Kidney (tissue), 22 donors: ENCODE measurements at places on chromosomes 13 and 19. TPM values are rescaled to one million over a fixed set of nuclear protein-coding genes. Genes with fewer than 3 reads are reported as not detected.

GRCh38 chr13:27619093-27619727 lies 1.1 kb downstream of the LNX2 start:
- DNase-seq = no peak
- peak overlapping the region; percentile 85 for H3K27ac ChIP-seq
- H3K4me1 ChIP-seq = peaks cover 11% of the 10 kb centered on the region
- no peaks in the 10 kb centered on the region for H3K27me3 ChIP-seq

DNA sequence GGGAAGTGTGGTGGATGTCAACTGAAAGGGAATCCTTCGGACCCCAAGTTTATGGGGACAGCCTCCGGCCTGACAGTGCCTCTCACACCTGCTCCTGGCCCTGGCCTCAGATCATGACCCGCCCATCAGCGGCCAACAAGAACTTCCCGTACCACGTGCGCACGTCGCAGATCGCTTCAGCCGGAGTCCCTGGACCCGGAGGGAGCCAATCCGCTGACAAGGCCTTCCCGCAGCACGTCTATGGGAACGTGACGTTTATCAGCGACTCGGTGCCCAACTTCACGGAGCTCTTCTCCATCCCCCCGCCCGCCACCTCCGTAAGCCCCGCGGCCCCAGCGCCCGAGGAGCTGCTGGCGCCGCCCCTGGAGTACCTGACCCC lies 2.0 kb upstream of the MEGF8 start:
- H3K27ac ChIP-seq = no peak overlapping the region
- peaks cover 9% of the 10 kb centered on the region for H3K4me1 ChIP-seq
- no peaks in the 10 kb centered on the region for H3K36me3 ChIP-seq
- H3K27me3 ChIP-seq = peaks cover 4% of the 10 kb centered on the region
- DNase-seq = no peak
- no peak overlapping the region for H3K4me3 ChIP-seq

DNA sequence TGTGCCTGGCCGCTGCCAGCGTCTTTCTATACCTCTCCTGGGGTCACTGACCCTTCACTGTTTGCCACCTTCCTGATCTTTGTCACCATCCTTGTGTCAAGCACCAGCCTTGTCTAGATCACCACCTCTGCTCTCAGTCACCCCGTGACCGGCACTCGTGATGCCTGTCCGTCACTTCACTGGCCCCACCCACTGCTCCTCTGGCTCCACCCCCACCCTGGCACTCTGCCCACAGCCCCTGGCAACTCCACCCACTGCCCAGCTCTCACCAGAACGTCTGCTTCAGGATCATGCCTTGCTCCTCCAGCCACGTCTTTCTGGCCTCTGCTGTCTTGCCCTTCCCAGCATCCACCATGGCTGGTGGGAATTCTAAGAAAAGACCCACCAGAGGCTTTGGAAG lies 24.8 kb upstream of the PLA2G4C start:
- no peak overlapping the region for H3K4me3 ChIP-seq
- DNase-seq = no peak
- H3K27me3 ChIP-seq = no peaks in the 10 kb centered on the region
- H3K36me3 ChIP-seq = no peaks in the 10 kb centered on the region

DNA sequence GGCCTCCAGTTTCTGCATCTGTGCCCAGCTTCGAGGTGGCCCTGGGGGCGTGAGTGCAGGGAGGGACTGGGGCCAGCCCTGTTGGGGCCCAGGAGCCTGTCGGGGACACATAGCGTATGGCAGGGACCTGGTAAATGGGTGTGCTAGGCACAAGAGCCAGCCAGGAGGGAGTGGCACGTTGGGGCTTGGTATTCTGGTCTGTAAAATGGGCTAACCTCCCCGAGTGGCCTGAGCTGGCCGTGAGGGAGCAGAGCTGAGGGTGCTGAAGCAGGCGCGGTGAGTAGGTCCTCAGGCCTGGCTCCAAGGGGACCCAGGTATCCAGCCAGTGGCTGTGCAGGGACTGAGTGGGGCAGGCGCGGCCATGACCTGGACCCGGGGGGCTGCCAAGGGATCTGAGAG lies 4.3 kb downstream of the PTOV1 start:
- H3K36me3 ChIP-seq = no peaks in the 10 kb centered on the region
- H3K27me3 ChIP-seq = no peaks in the 10 kb centered on the region
- H3K4me1 ChIP-seq = no peaks in the 10 kb centered on the region

DNA sequence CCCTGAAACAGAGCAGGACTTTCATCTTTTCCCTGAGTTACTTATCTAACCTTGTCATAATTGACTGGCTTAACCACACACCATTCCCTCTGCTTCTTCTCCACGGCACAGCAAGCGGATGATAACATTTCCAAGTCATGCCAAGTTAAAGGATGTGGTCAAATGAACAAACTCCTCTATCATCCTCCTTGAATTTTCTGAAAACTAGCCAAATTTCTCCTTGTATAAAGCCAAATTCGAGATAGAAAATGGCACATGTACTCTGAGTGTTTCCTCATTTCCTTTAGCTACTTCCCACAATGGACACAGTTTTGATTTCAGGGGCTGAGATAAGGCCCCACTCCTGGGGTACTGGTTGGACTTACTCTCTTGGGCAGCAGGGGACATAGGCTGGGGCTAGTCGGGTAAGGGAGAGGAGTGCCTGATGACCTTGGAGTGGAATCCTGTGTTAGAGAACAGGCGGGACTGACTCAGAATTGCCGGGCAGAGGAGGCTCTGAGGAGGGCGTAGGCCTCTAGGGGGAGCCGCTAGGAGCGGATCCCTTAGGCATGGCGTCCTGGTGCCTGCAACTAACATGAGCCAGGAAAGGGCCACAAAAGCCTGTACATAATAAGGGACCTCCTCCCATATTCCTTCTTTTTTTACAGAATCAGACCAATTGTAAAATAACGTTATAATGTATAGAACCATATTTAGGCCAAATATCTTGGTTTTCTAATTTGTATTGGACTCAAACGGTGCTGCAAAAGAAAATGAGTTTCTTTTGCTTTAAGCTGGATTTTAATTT lies 20.3 kb upstream of the TMTC4 start:
- no peaks in the 10 kb centered on the region for H3K36me3 ChIP-seq
- no peaks in the 10 kb centered on the region for H3K4me1 ChIP-seq
- H3K4me3 ChIP-seq = no peak overlapping the region
- no peak overlapping the region for H3K27ac ChIP-seq

DNA sequence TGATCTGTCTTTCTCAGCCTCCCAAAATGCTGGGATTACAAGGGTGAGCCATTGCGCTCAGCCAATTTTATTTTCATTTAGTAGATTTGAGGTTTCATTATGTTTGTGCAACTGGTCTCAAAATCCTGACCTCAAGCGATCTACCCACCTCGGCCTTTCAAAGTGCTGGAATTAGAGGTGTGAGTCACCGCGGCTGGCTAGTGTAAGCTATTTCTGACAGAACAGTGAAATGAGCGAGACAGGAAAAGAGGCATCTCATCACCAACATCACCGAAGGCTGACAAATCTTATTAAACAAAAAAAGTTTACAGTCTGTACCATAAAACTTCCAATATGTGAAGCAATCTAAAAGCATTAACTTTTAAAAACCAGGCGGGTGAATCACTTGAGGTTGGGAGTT lies 12.2 kb upstream of the ZNF888 start:
- no peaks in the 10 kb centered on the region for H3K36me3 ChIP-seq
- no peak overlapping the region for H3K27ac ChIP-seq
- H3K4me3 ChIP-seq = no peak overlapping the region
- H3K27me3 ChIP-seq = no peaks in the 10 kb centered on the region

METTL21C gene
- not detected for total RNA-seq

FBXO27 gene
- total RNA-seq = 8.3 TPM
